Midbrain (tissue), 1 donor: ENCODE measurements at places on chromosomes 7 and 10.
A peak's percentile ranks its signal among the peaks of the same experiment; 100 is the strongest.

- no peak for DNase-seq
Measured at GRCh38 chr10:88437411-88437810, 145.7 kb downstream of the RNLS start.

DNA sequence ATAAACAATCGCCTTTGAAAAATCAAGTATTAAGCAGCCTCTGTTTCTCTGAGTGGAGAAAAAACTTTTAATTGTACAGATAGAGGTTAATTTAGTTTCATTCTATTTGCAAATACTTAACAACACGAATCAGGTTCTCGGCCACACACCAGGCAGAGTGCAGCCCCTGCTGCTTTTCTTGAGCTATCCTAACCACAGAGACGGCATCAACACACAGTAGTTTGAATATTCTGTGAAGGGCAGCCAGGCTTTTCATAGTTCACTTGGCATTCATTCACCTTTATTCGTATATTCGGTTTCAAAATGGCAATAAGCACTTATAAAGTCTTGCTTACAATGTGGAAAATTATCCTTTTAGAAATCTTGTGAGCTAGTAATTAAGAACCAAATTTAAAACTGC, 5.7 kb downstream of the ADARB2 start:
- DNase-seq: no peak

GRCh38 chr10:125035588-125036295, 93.8 kb downstream of the ZRANB1 start:
- DNase-seq: peak; percentile 37

DNA sequence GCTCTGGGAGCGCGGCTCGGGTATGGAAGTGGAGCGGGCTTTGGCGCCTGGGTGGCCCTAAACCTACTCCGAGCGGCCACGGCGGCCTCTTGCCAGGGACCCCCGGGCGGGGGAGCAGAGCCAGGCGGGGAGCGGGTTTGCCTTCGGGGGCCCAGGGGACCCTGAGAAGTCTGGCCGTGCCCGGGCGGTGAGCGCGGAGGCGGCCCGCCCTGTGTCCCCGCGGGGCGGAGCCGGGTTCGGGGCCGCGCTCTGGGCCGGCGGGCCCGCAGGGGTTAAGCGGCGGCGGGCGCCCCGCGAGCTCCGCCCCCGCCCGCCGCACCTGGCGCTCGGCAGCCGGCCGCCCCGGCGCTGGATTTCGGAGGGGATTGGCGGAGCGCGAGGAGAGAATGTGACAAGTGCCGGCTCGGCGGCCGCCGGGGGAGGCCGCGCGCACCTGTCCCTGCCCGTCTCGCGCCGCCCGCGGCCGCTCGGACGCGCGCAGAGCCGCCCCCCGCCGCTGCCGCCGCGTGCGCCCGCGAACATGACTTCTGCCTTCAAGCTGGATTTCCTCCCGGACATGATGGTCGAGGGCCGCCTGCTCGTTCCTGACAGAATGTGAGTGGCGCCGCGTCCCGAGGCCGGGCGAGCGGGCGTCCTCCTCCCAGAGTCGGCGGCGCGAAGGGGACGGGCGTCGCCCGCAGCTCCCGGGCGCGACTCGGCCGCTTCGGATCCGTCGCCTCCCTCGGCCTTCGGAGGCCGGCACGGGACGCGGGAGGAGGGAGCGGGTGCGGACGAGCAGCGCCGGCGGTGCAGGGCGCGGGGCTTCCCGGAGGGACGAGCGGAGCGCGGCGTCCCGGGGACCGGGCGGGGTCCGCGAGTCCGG, at the start of gene CELF2:
TSS of gene CELF2 (plus strand) at position 303 of the 862 bp plus-strand sequence. CDS start at position 521, 218 bp downstream.
- peak; percentile 40 for DNase-seq

DNA sequence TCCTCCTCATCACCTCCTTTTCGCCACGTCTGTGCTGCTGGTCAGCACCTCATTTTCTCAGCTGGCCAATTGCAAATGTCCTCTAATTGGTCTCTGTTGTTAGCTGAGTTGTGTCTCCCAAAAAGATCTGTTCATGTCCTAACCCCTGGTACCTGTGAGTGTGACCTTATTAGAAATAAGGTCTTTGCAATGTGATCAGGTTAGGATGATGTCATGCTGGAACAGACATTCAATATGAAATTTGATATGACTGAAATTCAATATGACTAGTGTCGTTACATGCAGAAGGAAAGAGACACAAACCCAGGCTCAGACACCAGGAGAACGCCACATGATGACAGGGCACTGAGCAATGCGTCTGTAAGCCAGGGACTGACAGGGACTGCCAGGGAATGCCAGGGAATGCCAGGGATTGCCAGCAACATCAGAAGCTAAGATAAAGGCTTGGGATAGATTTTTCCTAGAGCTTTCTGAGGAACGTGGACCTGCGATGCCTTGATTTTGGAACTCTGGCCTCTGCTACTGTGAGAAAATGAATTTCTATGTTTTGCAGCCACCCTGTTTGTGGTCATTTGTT, 77.5 kb upstream of the CXCL12 start:
- DNase-seq: no peak
